ENCODE measurements at places on chromosomes 7 and 10.

DNA sequence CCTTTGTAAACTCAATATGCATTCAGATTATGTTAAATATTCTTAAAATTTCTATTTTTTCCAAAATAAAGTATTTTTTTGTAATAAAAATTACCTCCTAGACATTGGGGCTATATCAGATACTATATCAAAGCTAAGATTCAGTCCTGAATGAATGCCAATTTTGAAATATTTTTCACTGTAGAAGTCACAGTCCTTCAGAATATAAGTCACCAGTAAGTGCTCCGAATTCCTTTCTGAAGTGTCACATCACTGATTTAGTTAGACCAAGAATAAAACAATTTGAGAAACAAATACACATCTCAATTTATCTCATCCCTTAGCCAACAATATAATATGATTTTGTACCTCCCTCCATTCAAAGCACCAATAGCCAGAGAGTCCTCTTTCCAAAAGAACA lies 33.9 kb upstream of the GSAP start:
- H3K36me3 ChIP-seq: no peaks in the 10 kb centered on the region
- H3K4me3 ChIP-seq: no peak overlapping the region
- H3K4me1 ChIP-seq: peaks cover 12% of the 10 kb centered on the region
- H3K27me3 ChIP-seq: no peaks in the 10 kb centered on the region
- no peak overlapping the region for H3K27ac ChIP-seq
- DNase-seq: no peak

DNA sequence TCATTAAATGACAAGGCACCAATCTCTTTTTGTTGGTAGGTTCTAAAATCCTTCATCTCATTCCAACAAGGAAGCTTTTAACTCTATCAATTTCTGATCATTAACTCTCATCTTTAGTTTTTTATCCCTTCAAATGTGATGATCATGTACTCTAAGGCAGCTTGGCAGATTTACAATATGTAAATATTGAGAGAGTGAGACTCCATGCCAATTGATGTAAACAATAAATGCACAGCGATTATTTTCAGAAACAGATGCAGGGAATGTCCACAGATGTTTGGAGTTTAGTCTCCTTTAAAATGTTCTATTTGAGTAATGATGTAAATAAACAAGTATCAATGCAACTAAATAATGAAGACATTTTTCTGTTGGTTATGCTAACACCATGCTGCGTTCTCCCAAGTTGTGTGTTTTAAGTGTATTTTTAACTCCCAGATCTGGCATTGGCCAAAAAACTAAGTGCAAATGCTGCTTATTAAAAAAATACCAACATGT lies 213.8 kb downstream of the AHR start:
- DNase-seq: no peak
- H3K4me1 ChIP-seq: peaks cover 4% of the 10 kb centered on the region
- no peak overlapping the region for H3K27ac ChIP-seq

GRCh38 chr7:64619705-64620104 lies 46.2 kb upstream of the ZNF107 start:
- H3K27ac ChIP-seq: no peak overlapping the region
- peaks cover 11% of the 10 kb centered on the region for H3K36me3 ChIP-seq
- no peak overlapping the region for H3K4me3 ChIP-seq
- H3K4me1 ChIP-seq: no peaks in the 10 kb centered on the region

DNA sequence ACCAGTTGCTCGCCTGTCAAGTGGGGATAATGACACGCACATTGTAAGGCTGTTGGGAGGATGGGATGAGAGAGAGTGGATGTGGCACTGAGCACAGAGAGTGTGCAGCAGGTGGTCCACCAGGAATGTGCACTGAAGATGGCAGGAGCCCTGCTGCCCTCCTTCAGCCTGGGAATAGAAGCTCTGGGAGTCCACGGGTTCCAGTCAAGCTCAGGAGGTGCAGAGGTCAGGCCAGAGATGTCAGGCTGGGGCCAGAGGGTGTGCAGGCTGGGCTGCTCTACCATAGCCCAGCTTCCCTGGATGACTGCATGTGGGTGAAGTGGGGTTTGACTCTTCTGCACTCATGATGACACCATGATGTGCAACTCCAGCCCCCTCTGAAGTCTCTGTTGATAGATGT lies 58.7 kb downstream of the C10orf120 start:
- no peak overlapping the region for H3K27ac ChIP-seq
- H3K4me1 ChIP-seq: no peaks in the 10 kb centered on the region
- no peak overlapping the region for H3K4me3 ChIP-seq
- peaks cover 3% of the 10 kb centered on the region for H3K27me3 ChIP-seq

- DNase-seq: no peak
- no peak overlapping the region for H3K4me3 ChIP-seq
- peaks cover 96% of the 10 kb centered on the region for H3K27me3 ChIP-seq
- H3K4me1 ChIP-seq: peaks cover 5% of the 10 kb centered on the region
- no peak overlapping the region for H3K27ac ChIP-seq
These were observed 5.3 kb downstream of the PITX3 start for GRCh38 chr10:102236006-102236405.

DNA sequence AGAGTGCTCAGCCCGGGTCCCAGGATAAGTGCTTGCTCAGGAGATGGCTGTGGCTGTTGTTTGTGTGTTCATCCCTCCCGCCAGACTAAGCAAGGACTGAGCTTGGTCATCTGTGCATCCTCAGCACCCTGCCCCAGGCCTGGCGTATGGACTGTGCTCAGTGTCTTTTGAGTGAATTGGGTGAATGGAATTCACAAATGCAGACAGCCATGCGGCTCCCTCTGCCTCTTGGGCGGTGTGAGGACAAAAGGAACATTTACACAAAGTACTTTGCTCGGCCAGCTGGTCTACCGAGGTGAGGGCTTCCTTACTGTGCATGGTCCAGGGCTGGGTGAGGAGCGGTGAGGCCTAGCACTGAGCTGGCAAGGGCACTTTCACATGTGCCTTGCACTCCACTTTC lies 120.2 kb downstream of the CDH23 start:
- H3K27me3 ChIP-seq: no peaks in the 10 kb centered on the region
- peaks cover 1% of the 10 kb centered on the region for H3K4me1 ChIP-seq
- H3K4me3 ChIP-seq: no peak overlapping the region
- no peak for DNase-seq
- H3K36me3 ChIP-seq: no peaks in the 10 kb centered on the region
- H3K27ac ChIP-seq: peak overlapping the region; percentile 67

DNA sequence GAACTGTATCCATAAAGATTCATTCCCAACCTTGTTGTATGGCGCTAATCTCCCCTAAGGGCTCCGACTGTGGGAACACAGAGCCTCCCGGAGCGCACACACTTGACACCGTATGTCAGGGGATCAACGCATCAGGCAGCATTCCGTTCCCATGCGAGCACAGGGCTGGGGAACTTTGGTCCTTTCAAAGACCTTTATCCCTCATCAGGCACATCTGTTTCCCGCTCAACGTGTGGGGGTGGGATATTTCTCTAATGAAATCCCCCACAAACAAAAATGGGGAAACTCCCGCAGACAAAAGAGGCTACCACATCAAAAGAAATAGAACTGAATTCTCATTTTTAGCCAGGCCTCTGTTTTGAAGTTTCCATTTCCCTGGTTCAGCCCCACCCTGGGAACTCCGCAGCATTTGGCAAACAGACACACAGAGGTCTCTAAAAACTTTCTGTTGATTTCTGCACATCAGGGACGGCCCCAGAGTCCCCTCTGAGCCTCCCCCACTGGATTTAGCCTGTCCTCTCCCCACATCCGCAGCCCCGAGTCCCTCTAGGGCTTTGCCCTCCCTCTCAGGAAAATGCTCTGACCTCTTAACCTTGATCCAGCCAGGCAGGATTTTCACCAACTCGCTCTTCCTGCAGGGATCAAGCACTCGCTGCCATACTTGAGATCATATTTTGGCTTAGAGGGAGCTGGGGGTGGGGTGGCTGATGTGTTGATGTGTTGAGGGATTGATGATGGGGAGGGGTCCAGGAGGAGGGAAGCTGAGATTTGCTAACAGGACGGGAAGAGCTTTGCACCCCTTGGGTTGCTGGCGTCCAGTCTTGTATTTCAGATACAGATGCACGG lies 6.6 kb downstream of the CPA5 start:
- H3K27ac ChIP-seq: peak overlapping the region; percentile 97
- H3K4me3 ChIP-seq: peak overlapping the region; percentile 74
- peaks cover 66% of the 10 kb centered on the region for H3K4me1 ChIP-seq
- no peak for DNase-seq
- no peaks in the 10 kb centered on the region for H3K36me3 ChIP-seq
- no peaks in the 10 kb centered on the region for H3K27me3 ChIP-seq

- H3K27me3 ChIP-seq: no peaks in the 10 kb centered on the region
- no peaks in the 10 kb centered on the region for H3K4me1 ChIP-seq
- H3K27ac ChIP-seq: no peak overlapping the region
- H3K36me3 ChIP-seq: peaks cover 17% of the 10 kb centered on the region
- no peak overlapping the region for H3K4me3 ChIP-seq
These were observed 621.9 kb downstream of the ACTR3B start for GRCh38 chr7:153381275-153382040.

GRCh38 chr7:21941611-21942141 lies 4.0 kb downstream of the CDCA7L start:
- peaks cover under 1% of the 10 kb centered on the region for H3K27me3 ChIP-seq
- DNase-seq: no peak
- H3K36me3 ChIP-seq: peaks cover 23% of the 10 kb centered on the region
- H3K27ac ChIP-seq: no peak overlapping the region
